ENCODE measurements at places on chromosomes 7 and 10.

DNA sequence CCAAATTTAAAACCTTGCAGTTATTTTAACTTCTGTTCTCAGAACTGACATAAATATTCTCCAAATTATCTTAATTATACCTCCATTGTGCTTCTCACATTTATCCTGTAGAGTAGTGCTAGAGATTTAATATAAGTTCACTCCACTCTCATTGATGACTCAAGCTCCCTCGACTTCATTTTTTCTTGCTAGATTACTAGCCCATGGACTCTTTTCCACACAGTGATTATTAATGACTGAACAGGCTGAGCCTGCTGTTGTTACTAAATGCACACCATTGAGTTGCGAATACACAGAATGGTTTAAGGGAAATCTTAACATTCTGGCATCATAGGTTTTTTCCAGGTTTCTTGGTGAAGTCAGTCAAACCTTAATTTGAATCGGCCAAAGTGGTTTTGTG is 179.5 kb upstream of the AKR1E2 start:
- DNase-seq = no peak

DNA sequence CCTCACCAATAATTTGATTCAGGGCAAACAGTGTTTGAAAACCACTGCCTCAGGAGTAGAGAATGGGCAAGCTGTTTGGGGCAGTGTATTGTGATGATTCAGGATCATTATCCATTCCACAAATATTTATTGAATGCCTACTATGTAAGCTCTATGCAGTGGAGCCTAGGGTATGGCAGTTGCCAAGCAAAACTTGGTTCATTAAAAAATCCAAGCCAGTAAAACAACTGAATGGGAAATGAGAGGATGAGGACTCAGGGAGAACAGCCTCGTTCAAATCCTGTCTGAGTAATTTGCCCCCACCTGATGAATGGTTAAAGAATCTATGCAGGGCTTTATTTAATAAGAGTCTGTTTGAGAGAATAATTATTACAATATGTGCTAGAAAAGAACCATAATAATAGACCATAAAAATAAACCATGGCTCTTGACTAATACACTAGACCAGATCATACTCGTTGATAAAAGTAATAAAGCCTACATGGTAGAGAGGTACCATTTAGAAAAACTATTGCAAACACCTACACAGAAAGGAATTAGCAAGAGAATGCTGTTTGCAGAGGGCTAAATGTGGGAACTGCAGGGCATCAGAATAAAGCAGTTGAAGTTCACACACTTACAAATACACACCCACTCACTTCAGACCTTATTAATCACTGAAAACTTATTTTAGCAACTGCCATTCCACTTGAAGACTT is 71.7 kb downstream of the CREB5 start:
- DNase-seq = no peak

GRCh38 chr7:106092204-106092603 is 19.9 kb downstream of the SYPL1 start:
- DNase-seq = no peak

GRCh38 chr10:103828587-103829197 is 26.7 kb downstream of the SH3PXD2A start:
- DNase-seq = no peak

- no peak for DNase-seq
These were observed 10.1 kb upstream of the CELF2 start for GRCh38 chr10:11007476-11008020.

- DNase-seq = no peak
These were observed 437.8 kb downstream of the PLXDC2 start for GRCh38 chr10:20254078-20254477.

DNA sequence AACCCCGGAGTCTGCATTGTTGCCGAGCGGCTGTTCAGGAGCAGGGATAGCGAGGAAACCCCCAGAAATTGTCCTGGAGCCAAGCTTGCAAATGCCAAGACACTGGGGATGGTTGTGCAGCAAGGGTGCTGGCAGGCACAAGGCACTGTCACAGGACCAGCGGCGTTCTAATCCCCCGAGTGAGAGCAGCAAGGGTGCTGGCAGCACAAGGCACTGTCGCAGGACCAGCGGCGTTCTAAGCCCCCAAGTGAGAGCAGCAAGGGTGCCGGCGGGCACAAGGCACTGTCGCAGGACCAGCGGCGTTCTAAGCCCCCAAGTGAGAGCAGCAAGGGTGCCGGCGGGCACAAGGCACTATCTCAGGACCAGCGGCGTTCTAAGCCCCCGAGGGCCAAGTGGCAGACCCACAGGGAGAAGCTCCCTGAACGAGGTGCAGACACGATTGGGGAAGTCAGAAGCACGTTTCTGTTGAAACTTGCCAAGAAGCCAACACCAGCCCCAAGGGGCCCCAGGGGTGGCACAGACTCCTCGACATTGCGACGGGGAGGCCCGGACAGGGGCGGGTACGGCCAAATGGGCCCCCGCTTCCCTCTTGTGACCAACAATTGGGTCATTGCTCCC is 40.4 kb upstream of the INPP5A start:
- DNase-seq = no peak

- no peak for DNase-seq
These were observed 173.5 kb downstream of the SEMA3E start for GRCh38 chr7:83475420-83475819.

- DNase-seq = no peak
These were observed 563.3 kb downstream of the NRG3 start for GRCh38 chr10:82438277-82438676.

All from stimulated activated CD8-positive, alpha-beta memory T cell treated with anti-CD3 and anti-CD28 coated beads, Interleukin-2, amount 100 ng/mL, for 1 hour (primary cell).